ENCODE measurements at places on chromosomes 5 and 9.

DNA sequence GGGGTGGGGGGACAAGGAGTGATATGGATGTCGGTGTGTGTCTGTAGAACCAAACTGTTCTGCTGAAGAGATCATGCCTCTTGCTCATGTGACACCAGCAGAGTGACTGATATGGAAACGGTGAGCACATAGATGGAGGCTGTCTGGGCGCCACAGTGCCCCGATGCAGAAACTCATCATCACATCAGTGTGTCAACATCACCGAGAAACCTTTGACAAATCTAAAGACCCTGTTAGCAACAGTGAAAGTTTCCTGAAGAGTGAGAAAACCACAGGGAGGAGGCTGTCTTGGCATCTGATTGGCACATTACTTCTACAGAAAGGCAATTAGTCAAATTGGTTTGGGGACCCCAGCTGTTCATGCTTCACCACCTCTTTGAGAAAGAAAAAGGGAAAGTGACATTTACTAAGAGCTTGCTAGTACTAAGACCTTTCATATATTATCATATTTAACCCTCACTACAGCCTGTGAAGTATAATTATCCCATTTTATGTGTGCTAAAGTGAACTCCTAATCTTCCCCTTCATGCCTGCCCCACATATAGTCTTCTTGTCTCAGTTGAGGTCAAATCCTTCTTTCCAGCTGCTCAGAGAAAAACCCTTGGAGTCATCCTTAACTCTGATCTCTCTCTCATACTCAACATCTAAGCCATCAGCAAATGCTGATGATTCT, 25.6 kb downstream of the CSF2 start:
- peak; percentile 47 for DNase-seq

- no peak for DNase-seq
These were observed 11.0 kb upstream of the HAPLN1 start for GRCh38 chr5:83731638-83732037.

DNA sequence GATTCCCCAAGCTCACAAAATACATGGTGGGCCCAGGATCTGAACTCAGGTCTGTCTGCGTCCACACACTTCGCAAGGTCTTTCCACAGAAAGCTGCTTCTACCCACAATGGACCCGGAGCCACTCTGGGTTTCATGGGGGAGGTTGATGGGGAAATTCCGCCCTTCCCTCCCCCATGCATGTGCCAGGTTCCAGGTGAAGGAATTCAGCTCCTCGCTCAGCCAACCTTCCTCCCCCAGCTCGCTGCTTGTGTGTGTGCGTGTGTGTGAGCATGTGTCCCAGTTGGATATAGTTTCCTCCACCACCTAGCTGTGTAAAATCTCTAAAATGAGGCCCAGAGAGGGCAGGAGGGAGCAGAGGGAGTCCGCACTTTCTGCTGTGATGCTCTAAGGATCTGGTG, 1.0 kb downstream of the PTGS1 start:
- no peak for DNase-seq

- DNase-seq, result no peak
These were observed 89.1 kb upstream of the NFIB start for GRCh38 chr9:14403081-14403480.

DNA sequence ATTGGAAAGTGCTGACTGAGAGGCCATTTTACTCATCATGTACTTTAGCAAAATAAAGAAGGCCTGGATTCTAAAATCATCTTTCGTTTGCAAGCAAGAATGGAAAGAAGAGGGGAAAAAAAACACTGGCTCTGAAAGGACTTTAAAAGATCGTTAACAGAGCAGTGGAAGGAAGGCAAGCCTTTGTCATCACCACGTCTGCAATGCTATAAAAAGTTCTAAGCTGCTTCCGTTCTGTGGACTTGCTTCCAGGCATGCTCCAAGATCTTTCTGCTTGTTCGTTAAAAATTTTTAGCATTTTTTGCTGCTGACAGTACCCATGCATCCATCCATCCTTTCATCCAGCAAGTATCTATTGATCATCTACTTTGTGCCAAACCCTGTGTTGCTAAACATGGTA, 226.5 kb downstream of the GABBR2 start:
- no peak for DNase-seq

GRCh38 chr5:148145916-148146315, 22.4 kb upstream of the SPINK14 start:
- DNase-seq, result no peak

DNA sequence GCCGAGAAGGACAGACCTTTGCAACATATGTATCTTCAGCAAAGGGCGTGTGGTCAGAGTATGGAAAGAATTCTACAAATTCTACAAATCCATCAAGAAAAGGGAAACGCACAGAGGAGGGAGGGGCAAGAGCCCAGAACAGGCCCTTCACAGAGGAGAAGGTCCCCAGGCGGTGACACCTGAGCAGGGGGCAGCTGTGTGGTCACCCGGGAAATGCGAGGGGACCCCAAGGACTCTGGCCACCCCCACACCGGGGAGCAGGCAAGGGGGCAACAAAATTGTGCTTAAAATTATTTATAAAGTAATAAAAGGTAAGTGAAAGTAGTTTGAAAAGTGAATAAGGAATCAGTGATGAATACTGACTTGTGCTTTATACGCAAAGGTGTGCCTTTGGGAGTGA, 17.6 kb downstream of the NACC2 start:
- DNase-seq, result no peak

DNA sequence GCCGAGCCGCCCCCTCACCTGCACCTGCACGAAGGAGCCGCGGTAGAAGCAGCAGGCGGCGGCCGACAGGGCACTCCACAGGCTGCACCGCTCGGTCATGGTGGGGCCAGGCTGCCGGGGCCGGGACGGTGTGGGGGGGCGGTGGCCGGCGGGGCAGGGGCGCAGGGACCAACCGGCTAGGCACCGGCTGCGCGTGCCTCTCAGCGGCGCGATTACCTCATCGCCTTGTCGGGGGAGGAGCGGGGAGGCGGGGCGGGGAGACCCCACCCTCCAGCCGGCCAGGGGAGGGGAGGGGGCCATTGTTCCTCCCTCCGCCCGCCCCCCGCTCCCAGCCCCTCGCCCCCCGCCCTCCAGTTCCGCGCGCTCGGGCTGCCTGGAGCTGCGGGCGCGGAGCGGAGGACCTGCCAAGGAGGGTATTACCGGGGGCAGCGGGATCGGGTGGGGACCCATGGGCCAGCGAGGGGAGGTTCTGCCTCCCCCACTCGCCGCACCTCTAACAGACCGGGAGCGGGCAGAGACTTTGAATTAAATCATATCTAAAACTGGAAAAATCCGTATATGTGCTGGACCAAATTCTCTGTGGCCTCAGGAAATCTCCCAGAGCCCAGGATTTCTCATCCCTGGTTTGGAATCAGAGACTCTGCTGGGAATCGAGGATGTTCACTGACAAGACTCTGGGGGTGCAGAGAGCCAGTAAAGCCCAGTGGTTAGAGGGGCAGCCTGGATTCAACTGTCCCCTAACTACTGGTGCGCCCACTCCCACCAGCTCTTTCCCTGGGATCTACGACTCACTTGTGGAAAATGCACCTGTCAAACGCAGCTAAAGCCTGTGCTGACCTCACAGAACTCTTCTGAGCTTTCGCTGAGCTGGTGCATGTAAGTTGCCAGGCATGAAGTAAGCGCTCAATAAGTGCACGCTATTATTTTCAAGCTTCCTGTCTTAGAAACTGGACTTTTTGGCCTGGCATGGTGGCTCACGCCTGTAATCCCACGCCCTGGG, 20.3 kb upstream of the TOR2A start:
- DNase-seq, result no peak

- no peak for DNase-seq
These were observed 17.3 kb upstream of the ZNF474 start for GRCh38 chr5:122112063-122112462.

- no peak for DNase-seq
These were observed 431.7 kb upstream of the POU5F2 start for GRCh38 chr5:94173100-94173499.

GRCh38 chr5:79413112-79413511, 100.8 kb downstream of the HOMER1 start:
- DNase-seq, result no peak

DNA sequence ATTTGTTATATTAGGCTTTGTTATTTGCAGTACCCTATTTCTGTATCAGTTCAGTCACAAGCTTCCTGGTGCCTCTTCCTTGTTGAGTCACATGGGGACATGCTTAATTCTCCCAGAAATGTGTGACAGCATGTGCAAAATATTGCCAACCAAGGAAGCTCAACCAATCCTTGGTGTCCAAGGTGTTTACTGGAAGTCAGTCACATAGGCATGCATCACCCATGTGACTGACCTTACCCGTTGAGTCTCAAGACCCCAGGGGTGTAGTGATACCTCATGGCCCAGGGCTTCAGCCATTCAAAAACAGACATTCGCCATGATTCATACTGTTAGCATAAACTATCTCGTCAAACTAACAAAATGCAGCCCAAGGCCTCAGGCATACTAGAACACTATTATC, 9.3 kb upstream of the ANKDD1B start:
- no peak for DNase-seq

DNA sequence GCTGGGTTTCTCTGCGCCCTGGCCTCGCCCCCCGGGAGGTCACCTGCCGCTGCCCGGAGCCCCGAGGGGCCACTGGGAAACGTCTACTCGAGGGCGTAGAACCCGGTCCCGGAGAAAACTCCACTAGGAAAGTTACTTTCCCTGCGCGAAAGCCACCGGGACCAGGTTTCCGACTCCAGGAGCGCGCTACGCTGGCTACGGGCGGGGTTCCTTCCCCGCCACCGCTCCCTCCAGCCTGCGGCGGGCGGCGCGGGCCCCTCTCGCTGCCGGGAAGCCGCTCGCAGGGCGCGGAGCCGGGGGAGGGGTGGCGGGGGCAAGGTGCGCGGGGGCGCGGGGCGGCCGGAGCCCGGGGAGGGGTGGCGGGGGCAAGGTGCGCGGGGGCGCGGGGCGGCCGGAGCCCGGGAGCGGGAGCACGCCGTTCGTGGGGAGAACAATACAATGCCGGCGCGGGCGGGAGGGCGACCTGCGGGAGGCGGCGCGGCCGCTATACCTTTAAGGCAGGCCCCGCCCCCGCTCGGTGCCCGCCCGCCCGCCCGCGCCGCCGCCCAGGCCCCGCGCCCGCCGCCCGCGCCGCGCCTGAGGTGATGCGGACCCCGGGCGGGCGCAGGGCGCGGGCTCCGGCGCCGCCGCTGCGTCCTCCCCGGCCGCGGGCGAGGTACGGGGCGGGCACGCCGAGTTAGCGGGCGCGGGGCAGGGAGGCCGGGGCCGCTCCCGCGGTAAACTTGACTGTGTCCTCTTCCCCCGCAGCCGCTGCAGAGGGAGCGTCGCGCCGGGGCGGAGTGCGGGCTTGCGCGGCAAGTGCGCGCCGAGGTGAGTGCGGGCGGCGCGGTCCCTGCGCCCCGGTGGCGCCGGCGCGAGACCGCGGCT, 278.1 kb downstream of the AOPEP start:
- peak; percentile 41 for DNase-seq

DNA sequence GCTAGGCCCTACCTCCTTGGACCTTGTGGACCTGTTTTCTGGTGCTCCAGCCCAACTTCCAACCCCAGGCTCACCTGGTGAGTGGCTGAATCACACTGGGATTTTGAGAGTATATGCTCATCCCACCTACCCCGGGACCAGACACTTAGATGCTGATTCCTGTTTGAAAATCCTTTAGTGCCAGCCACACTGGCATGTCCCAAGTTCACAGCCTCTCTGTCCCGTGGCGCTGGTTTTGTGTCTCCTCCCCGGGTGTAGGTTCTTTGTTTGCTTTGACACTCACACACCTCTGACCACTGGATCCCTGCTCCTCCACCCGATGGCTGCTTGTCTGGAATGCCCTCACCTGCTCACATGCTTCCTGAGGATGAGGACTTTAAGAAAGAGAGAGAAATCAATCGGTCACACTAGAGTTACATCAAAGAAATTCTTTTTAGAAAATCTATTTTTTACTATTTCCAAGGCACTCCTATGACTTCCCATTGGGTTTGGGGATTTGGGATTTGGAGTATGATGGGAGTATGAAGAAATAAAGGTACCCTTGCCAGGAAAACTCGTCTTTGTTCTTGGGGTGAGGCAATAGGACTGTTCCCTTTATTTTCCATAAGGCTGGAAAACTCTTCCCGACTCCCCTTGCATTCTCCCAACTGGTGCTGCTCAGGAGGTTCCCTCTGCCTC, 7.3 kb upstream of the SLC25A48 start:
- DNase-seq, result no peak

GRCh38 chr9:124776954-124777648, at the start of gene OLFML2A:
Gene OLFML2A, plus strand, starts transcription at chr9:124777133. Its CDS starts 138 bp downstream, at chr9:124777271.
- DNase-seq, result peak; percentile 26

DNA sequence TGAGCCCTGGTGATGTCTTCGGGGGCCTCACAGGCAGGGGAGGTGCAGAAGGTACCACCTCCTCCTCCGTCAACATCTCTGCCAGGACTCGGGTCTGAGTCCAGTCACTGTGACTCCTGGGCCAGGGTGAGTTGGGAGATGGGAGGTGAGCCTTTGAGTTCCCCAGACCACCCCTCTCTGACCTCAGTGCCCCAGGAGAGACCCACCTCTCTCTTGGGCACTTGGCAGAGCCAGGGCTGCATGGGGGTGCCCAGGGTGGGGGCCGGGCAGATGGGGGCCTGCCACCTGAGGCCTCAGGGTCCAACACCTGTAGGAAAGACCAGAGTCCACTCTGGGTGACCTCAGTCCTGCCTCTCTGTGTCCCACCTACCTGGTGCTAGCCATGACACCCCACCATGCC, 6.8 kb downstream of the KIF12 start:
- DNase-seq, result no peak

- no peak for DNase-seq
These were observed 399.0 kb downstream of the LRRC70 start for GRCh38 chr5:62977661-62978060.

DNA sequence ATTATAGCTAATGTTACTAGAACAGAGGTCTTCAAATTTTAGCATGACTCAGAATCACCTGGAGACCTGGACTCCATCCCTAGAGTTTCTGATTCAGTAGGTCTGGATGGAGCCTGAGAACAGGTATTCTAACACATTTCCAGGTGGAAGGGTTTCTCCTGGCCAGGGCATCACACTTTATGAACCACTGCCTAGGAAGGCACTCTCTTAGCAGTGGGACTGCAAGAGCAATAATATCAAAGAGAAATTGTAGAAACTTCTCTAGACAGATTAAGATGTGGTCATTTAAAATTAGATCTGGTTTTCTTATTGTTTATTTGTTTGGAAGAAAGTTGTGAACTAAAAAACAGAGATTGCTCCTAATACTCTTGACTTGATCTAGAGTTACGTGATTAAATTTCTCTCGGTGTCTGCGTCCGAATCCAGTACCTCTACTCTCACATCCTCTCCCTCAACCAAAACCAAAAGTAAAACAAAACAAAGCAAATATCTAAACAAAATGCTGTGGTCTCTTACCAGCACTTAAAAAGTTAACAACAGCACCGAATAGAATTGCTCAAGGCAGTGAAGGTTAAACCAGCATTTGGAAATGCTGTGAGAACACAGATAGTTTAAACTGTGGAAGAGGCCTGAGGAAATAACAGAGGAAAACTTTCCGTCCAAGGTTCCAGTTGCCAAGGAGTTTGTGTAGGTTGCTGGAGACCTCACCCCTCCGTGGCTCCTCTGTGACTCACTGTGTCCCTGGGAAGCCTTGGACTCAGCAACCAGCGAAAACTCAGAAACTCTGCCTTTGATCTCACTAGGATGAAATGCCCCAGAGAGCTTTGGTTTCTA, 193.4 kb downstream of the ARRDC3 start:
- no peak for DNase-seq

GRCh38 chr9:79360387-79361347, 211.1 kb upstream of the TLE4 start:
- no peak for DNase-seq

All from CD4-positive, alpha-beta T cell treated with Interleukin-6 for 4 hours (primary cell).